Activated CD4-positive, alpha-beta T cell treated with anti-CD3 and anti-CD28 coated beads, Interleukin-2, amount 50 U/mL, for 48 hours (primary cell): ENCODE measurements at places on chromosomes 2 and 18.

DNA sequence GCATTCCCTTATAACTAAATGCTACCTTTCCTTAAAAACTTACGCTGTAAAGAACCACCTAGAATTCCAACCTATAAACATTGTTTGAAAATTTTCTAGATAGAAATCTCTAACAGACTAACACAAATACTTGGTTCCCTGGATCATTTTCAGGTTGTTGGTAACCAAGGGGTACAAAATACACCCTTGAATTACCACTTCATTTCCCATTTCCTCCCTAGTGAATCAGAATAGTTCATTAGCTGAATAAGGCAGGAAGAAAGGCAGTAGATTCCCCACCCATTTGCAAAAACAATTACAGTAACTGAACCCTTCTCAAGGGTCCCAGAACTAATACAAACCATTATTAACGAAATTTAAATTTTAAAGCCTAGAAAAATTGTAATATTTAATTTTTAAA lies 5.5 kb downstream of the MEX3C start:
- no peak for DNase-seq

GRCh38 chr2:138324068-138324771 lies 177.3 kb upstream of the SPOPL start:
- DNase-seq = no peak

DNA sequence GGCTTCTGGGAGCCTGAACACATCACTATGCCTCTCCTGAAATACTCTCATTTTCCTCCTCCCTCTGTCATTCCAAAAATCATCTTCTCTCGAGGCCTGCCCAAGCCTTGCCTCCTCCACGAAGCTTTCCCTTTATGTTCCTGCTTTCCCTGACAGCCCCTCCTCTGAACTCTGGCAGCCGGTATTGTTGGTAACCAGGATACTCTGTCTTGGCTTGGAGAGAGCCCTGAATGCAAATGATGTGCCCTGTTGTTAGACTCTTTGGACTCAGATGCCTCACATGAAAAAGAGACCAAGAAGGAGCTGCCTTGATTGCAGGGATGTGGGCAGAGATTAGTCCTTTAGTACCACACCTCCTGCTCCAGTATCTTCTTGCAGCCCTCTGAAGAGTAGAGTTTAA lies 138.5 kb upstream of the DLX2 start:
- DNase-seq = no peak

DNA sequence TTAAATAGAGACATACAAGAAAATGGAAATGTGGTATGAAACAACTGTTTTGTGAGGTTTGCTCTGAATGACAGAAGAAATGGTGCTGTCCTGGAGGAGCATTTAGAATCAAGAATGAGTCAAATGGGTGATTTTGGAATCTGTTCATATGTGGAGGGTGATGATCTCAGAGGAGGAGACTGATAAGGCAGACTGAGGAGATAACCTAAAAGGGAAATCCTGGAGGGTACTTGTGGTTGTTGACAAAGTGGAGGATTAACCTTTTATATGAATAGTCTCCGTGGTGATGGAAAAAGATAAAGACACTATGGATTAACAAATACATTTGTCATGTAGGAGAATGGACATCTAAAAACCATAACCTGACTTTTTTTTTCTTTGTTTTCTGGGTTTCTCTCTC lies 74.1 kb downstream of the MMADHC start:
- no peak for DNase-seq

- no peak for DNase-seq
Observed at GRCh38 chr2:226526716-226527115, 272.9 kb downstream of the IRS1 start.

DNA sequence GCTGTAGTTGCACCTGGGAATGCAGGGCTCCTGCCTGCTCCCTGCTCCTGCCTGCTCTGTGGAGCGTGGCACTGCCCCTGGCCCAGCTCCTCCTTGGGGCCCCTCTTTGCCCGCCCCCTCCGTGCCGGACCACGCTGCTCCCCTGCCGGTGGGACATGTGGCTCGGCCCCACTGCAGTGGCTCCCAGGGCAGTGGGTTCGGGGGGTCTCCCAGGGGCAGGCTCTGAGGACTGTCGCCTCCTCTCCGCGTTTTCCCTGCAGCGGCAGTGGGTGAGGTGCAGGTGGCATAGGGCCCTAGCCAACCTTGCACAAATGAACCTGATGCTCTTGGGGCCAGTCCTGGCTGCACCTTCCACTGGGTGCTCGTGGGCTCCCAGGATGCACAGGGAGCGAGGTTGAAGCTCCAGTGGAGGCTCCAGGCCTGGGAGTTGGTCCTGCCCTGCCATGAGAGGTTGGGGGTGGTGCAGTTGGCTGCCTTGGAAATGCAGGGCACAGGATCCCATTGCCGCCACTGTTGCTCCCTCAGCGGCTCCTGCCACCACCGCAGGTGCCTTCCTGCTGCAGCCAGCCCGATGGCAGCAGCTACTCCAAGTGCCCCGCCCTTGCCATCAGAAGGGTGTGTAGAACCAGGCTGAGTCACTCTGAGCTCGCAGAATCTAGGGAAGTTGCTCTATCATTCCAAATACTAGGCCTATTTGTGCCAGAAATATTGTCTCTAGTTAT lies 313.1 kb upstream of the SYT4 start:
- DNase-seq = no peak

GRCh38 chr2:28729698-28730097 lies 21.9 kb upstream of the PPP1CB start:
- no peak for DNase-seq

- no peak for DNase-seq
Observed at GRCh38 chr2:148350199-148350598, 294.4 kb upstream of the EPC2 start.

- no peak for DNase-seq
Observed at GRCh38 chr2:12457831-12458230, 258.9 kb upstream of the TRIB2 start.

DNA sequence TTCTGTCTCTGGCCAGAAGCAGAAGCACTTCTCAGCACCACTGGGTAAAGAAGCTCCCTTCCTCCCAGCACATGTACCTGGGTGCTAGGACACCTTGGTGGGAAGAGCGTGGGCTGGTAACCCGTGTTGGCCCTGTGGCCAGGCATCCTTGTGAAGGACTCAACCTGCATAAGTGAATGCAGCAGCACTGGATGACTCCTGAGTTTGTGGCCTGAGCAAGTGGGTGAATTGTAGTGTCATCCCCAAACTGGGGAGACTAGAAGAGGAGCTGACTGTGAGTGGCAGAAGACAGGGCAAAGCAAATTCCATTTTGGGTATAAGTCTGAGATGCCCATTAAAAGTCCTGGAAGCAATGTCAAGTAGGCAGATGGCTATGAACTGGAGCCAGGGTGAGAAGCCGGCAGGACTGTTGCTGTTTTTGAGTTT lies 63.4 kb downstream of the STAT1 start:
- no peak for DNase-seq

- no peak for DNase-seq
Observed at GRCh38 chr2:159227467-159227866, 59.0 kb downstream of the WDSUB1 start.

- DNase-seq = no peak
Observed at GRCh38 chr2:47014564-47015051, 99.0 kb upstream of the MCFD2 start.

DNA sequence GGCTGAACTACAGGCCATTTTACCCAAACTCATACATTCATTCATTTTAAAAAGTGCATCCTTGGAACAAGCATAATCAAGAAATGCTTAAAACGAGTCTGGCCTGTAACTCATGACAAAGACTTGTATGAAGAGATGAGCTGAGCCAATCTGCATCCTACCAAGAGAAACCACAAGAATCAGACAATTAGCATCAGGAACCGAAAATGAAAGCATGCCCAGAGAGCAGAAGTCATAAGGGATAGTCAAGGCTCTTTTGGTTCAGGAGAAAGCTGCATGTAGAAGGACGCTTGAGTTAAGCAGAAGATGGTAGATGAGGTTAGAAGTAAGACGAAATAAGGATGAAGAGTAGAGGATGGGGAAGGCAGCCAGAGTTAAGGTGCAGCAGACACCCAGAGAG lies 137.0 kb upstream of the CTNNA2 start:
- no peak for DNase-seq

- DNase-seq = no peak
Observed at GRCh38 chr2:106020821-106021661, 173.1 kb downstream of the UXS1 start.

GRCh38 chr18:47040982-47041381 lies 5.6 kb upstream of the ELOA2 start:
- DNase-seq = no peak
